Activated CD4-positive, CD25-positive, alpha-beta regulatory T cell treated with anti-CD3 and anti-CD28 coated beads, Interleukin-2, amount 50 U/mL, for 72 hours (primary cell): ENCODE measurements at places on chromosomes 7 and 10.

GRCh38 chr7:99014113-99014985 is 129.6 kb downstream of the SMURF1 start:
- DNase-seq: no peak

GRCh38 chr7:70390251-70390650 is 741.7 kb upstream of the GALNT17 start:
- DNase-seq: no peak

GRCh38 chr7:79386688-79387422 is 66.6 kb downstream of the MAGI2 start:
- no peak for DNase-seq

- no peak for DNase-seq
These were observed 59.8 kb upstream of the ADAM12 start for GRCh38 chr10:126448091-126448490.

DNA sequence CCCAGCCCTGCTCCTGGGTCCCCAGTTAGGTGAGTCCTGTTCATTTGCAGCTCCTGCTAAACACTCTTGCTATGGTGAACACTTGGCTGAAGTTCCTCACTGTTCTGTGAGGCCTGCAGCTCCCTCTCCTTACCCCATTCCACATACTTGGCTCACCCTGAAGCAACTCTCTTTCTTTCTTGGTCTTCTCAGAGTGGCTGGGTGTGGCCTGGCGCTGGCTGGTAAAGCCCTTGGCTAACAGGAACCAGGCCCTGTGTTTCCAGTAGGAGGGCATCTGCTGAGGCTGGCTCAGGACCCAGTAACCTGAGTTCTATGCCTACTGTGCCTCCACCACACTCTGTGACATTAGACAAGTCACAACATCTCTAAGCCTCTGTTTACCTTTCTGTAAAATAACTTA is 53.1 kb upstream of the COL13A1 start:
- DNase-seq: no peak

DNA sequence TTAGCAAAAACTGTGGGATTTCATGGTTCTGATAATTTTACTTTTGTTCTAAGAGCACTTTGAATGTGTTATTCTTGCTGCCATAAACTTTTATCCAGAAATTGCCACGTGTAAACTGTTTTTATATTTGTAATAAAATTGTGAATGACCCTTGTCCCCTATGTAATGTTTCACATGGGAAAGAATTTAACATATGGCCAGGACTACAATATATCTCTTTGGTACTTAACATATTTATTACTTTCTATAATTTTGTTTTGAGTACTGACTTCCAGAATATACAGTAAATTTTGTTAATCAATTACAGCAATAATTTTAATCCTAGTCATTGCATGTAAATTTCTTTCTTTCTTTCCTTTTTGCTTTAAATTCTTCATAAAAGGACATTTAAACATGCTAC is 735.0 kb upstream of the PHF14 start:
- DNase-seq: no peak

- no peak for DNase-seq
These were observed 213.5 kb upstream of the NRP1 start for GRCh38 chr10:33547976-33548375.

- no peak for DNase-seq
These were observed 9.4 kb downstream of the LIMK1 start for GRCh38 chr7:74092964-74093471.

GRCh38 chr7:149226840-149227494 is 12.5 kb upstream of the ZNF212 start:
- DNase-seq: no peak

DNA sequence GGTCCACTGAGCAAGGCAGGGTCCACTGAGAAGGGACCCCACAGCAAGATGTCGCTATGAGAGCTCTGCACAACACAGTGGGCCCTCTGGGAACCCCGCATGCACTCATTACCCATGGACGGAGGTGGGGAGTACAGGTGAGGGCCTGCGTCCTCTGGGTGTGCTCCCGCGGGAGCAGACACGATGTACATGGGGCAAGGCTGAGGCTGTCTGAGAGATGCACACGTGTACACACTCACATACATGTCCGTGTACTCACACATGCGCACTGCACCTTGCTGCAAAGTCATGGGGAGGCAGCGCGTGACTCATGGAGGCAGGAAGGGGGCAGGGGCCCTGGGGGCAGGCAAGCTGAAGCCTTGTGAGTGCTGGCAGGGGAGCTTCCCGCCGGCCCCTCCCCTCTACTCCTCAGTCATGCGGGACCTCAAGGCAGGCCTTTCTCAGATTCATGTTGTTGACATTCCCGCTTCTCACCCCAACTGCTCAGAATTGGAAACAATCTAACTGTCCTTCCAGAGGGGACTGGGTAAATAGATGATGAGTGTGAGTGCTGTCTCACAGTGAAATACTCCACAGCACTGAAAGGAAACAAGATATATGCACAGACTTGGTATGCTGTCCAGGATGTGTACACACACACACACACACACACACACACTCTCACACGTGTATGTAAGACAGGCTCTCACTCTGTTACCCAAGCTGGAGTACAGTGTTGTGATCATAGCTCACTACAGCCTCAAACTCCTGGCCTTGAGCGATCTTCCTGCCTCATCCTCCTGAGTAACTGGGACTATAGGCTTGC is 40.0 kb downstream of the GOLGA7B start:
- no peak for DNase-seq

GRCh38 chr7:159020987-159021386 is 123.7 kb downstream of the VIPR2 start:
- no peak for DNase-seq

GRCh38 chr10:79292026-79292766 is 55.1 kb upstream of the PPIF start:
- DNase-seq: no peak

GRCh38 chr7:47304727-47305719 is 276.9 kb downstream of the TNS3 start:
- no peak for DNase-seq

- DNase-seq: no peak
These were observed 7.5 kb downstream of the SFXN3 start for GRCh38 chr10:101038484-101038883.

GRCh38 chr10:124206616-124207015 is 113.2 kb upstream of the CHST15 start:
- DNase-seq: no peak

DNA sequence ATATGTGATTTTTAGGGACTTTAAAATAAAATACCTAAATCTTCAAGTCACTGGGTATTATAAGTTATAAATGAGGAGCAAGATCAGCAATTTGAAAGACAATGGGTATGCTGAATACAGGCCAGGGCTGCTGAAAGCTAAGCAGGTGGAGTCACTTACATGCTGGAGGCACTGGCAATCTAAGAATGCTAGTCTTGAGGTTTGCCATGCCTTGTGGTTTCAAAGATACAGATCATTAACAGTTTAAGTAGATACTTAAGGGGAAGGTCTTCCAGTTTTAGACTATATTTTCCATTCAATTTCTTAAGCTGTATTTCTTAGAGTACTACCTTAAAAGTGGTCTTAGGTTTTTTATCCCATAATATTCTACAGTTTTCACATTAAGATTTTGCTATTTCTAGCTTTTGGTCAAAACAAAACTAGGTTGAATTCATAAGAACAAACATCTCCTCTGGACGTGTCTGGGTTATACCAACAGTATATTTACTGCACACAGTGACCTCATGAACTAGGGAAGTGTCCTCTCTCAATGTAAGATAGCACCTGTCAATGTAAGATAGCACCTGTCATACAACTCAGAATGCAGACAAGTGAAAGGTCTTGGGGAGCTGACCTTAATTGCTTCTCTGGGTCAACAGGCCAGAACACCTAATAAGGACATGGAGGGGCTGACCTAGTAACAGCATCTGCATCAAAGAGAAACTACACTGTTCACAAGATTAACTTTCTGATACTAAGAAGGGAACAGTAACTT is 2.0 kb downstream of the SRI start:
- DNase-seq: no peak

- no peak for DNase-seq
These were observed 20.2 kb downstream of the DNTT start for GRCh38 chr10:96324447-96324846.

DNA sequence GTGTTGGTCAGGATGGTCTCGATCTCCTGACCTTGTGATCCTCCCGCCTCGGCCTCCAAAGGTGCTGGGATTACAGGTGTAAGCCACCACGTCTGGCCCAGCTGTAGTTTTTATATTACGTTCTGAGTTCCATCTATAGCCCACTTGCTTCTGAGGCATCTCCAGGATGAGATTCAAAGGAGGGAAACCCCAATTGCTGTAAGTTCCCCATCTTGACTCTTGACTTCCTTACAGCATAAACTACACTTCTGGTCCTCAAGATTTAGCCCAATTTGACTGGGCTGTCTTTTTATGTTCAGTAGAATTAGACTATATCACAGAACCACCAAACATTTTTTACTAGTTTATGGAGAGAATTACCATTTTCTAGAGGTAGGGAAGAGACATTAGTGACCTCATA is 44.3 kb downstream of the CCM2 start:
- no peak for DNase-seq

DNA sequence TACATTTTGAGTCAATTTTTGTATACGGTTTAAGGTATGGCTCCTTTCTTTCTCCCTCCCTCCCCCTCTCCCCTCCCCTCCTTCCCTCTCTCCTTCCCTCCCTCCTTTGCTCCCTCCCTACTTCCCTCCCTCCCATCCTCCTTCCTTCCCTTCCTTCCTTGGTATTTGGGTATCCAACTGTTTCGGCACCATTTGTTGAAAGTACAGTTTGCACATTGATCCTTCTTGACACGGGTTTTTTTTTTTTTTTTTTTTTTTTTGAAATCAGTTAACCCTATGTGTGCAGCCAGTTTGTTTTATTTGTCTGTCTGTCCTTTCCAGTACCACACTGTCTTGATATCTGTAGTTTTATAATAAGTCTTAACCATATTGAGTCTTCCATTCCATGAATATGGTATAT is 39.9 kb upstream of the INSYN2A start:
- no peak for DNase-seq

GRCh38 chr10:110666673-110667072 is 22.5 kb downstream of the RBM20 start:
- DNase-seq: no peak

GRCh38 chr10:116728526-116729096 is 13.8 kb downstream of the HSPA12A start:
- no peak for DNase-seq

DNA sequence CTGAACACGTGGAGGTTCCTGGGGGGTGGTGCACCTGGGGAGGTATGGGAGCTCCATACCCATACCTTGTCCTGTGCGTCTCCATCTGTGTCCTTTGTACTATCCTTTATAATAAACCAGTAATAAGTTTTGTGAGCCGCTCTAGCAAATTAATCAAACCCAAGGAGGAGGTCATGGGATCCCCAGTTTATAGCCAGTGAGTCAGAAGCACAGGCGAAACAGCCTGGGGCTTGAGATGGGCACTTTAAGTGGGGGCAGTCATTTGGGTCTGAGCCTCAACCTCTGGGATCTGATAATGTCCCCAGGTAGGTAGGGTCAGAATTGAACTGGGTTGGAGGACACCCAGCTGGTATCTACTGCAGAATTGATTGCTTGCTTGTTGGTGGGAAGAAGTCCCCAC is 16.9 kb downstream of the SNX10 start:
- no peak for DNase-seq

GRCh38 chr7:147878912-147879661 is 711.5 kb upstream of the C7orf33 start:
- DNase-seq: no peak

DNA sequence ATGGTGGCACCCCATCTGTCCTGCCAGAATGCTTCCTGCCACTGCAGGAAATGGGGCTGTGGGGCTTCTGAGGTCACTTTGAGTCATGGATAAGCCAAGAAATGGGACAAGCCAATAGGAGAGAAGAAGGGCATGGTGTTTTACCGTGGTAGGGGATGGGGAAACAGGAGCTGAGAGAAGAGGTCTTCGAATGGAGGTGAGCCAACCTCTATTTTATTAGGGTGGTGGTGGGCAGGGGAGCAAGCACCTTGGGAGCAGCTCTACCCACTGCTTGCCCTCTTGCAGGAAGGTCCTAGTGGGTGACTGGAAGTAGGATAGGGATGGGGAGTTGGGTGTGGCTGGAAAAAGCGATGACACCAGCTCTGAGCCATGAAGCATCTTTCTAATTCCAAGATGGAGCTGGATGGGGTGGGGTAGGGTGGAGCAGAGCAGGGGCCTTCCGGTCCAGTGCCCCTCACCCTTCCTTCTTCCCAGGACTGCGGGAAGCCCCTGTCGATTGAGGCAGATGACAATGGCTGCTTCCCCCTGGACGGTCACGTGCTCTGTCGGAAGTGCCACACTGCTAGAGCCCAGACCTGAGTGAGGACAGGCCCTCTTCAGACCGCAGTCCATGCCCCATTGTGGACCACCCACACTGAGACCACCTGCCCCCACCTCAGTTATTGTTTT is 9.1 kb downstream of the ZYX start:
- no peak for DNase-seq

DNA sequence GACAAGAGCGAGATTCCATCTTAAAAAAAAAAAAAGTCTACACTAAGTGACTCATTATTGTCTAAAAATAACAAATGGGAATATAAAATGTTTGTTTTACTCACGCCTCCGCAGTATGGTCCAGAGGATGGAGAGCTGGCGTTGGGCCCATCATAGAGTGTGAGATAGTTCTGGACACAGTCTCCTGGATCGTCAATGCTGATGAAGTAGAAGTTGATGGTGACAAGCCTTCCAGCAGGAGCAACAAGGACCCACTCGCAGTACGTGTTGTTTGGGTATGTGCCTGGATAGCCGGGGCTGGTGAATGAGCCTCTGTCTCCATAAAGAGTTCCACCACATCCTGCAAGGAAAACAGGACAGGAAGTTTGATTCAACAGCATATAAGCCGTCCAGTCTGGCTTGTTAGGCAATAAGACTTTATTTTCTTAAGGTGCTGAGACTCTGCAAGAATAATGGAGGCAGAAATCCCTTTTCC is 11.5 kb upstream of the RSU1 start:
- DNase-seq: no peak

DNA sequence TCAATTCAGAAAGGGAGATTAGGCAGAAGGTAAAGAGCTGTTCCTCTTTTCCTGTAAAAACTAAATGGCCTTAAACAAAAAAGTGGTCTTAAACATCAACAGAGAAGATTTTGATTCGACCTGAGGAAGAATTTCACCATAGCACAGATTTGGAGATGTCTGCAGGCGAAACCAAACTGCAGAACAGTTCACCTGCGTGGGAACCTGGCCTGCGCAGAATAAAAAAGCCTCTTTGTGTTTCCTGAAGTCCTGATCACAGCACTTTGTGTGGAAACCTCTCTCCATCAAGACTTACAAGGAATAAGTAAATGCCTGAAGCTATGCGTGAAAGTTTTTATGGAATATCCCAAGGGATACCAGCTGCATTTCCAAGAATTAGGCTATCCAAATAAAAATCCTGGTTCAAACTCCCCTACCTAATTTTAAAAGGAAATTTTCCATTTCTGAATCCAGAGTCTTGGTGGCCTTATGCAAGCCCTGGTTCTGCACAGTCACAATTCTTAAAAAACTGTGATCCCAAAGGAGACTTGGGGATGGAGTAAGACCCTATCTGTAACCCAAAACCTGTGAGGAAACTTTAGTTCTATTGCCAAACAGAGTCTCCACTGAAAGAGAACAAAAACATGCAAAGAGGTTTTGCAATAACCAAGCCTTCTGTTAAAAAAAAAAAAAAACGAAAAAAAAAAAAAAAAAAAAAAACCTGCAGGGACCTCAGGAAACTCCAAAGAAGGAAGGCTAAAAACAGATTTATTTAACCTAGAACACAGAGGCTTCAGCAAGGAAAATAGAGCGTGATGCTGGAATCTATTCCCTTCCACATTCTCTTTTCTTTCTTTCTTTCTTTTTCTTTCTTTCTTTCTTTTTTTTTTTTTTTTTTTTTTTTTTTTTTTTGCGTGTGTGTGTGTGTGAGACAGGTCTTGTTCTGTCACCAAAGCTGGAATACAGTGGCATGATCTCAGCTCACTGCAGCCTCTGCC is 10.4 kb downstream of the CALML3 start:
- no peak for DNase-seq

GRCh38 chr7:37284805-37285231 is 163.8 kb downstream of the ELMO1 start:
- DNase-seq: peak; percentile 44
